T-helper 2 cell treated with Interferon-gamma antibody and Interleukin-4, amounts not matched to agents 100 ng/mL and 5 ng/mL, for 36 hours (primary cell): ENCODE measurements at places on chromosomes 5 and 9. TPM values are rescaled to one million over a fixed set of nuclear protein-coding genes. Genes with fewer than 3 reads are reported as not detected.

The GRM6 gene
- total RNA-seq, result not detected in 2 replicates

The CCDC180 gene
- total RNA-seq, result 4.0 and 5.9 TPM in 2 replicates

The FSD1L gene
- total RNA-seq, result 5.2 and 6.2 TPM in 2 replicates

The LCN9 gene
- total RNA-seq, result not detected in 2 replicates

The HAPLN1 gene
- total RNA-seq, result not detected in 2 replicates

The EPB41L4B gene
- total RNA-seq, result 0.11 TPM in 1 of 2 replicates, not detected in the other

The XRCC4 gene
- total RNA-seq, result 11.3 and 11.4 TPM in 2 replicates

The OR13C8 gene
- total RNA-seq, result not detected in 2 replicates

The RMRP gene
- total RNA-seq, result 5,282 and 6,266 TPM in 2 replicates

The MRPS2 gene
- total RNA-seq, result 38.9 TPM in 2 replicates

The ADAMTSL1 gene
- total RNA-seq, result not detected in 2 replicates

The C7 gene
- total RNA-seq, result not detected in 2 replicates

The IL3 gene
- total RNA-seq, result 0.82 TPM in 2 replicates

The SOHLH1 gene
- not detected in 2 replicates for total RNA-seq
